ENCODE measurements at places on chromosomes 16 and 17.

GRCh38 chr16:49274591-49274990, 7.0 kb downstream of the CBLN1 start:
- no peaks in the 10 kb centered on the region for H3K36me3 ChIP-seq
- DNase-seq, result no peak
- H3K27ac ChIP-seq, result no peak overlapping the region

GRCh38 chr16:48295488-48296281, 48.3 kb upstream of the ABCC11 start:
- H3K36me3 ChIP-seq, result peaks cover 48% of the 10 kb centered on the region
- no peak for DNase-seq
- no peaks in the 10 kb centered on the region for H3K27me3 ChIP-seq
- no peaks in the 10 kb centered on the region for H3K4me1 ChIP-seq
- no peak overlapping the region for H3K27ac ChIP-seq

- peak overlapping the region; percentile 73 for H3K27ac ChIP-seq
- H3K36me3 ChIP-seq, result no peaks in the 10 kb centered on the region
- H3K27me3 ChIP-seq, result no peaks in the 10 kb centered on the region
- DNase-seq, result peak; percentile 62
- no peak overlapping the region for H3K4me3 ChIP-seq
Measured at GRCh38 chr17:47276868-47277267, 23.2 kb downstream of the ITGB3 start.

- no peak overlapping the region for H3K4me3 ChIP-seq
- peaks cover 16% of the 10 kb centered on the region for H3K4me1 ChIP-seq
- peaks cover 77% of the 10 kb centered on the region for H3K36me3 ChIP-seq
- H3K27me3 ChIP-seq, result no peaks in the 10 kb centered on the region
Measured at GRCh38 chr17:1554751-1555540, 7.6 kb downstream of the PITPNA start.

- H3K27me3 ChIP-seq, result no peaks in the 10 kb centered on the region
- no peak overlapping the region for H3K4me3 ChIP-seq
- no peak for DNase-seq
- H3K27ac ChIP-seq, result no peak overlapping the region
Measured at GRCh38 chr17:62565817-62566216, 61.7 kb upstream of the MRC2 start.

DNA sequence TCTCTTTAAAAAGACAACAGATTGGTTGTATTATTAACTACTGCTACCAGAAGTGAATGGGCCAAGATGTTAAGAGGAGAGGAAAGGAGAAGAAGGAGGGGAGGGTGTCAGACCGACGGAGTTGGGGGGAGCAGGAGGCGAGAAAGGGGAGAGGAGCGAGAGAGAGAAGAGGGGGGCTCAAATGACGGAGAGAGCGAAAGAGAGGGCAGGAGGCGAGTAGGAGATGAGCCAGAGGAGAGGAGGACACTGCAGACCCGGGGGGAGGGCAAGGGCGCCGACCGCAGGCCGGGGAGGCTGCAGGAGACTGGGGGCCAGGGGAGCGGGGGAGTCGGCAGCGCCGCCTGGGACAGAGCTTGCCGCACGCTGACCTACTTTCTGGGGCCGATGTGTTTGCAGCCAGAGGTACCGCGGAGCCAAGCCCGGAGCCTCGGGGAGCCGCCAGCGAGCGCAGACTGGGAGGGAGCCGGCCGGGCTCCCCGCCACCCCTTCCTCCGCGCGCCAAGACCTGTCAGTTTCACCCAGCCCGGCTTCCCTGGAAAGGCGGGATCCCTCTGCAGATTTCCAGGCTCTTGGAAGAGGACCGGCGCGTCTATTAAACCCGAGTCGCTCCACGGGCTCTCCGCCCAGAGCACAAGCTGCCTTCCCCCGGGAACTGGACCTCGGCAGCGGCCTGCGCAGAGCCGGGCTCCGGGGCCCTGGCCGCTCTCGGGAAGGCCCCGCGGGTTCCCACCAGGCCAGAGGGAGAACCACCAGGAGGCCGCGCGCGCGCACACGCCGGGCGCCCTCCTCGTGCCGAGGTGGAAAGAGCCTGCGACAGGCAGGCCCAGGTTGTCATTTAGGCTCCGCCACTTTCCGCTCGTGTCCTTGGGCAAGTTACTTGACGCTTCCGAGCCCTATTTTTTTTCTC, 74.6 kb downstream of the CMC2 start:
- peak overlapping the region; percentile 45 for H3K4me3 ChIP-seq
- peak; percentile 40 for DNase-seq
- peaks cover 18% of the 10 kb centered on the region for H3K27me3 ChIP-seq
- H3K36me3 ChIP-seq, result no peaks in the 10 kb centered on the region

- no peak for DNase-seq
- peaks cover 4% of the 10 kb centered on the region for H3K36me3 ChIP-seq
- peaks cover 33% of the 10 kb centered on the region for H3K4me1 ChIP-seq
- no peak overlapping the region for H3K4me3 ChIP-seq
- H3K27ac ChIP-seq, result peak overlapping the region; percentile 65
Measured at GRCh38 chr17:27565874-27566670, 64.9 kb upstream of the LGALS9 start.

- H3K4me1 ChIP-seq, result no peaks in the 10 kb centered on the region
- H3K4me3 ChIP-seq, result no peak overlapping the region
- H3K36me3 ChIP-seq, result no peaks in the 10 kb centered on the region
- no peak for DNase-seq
Measured at GRCh38 chr16:86455640-86456039, 54.7 kb upstream of the FOXF1 start.

DNA sequence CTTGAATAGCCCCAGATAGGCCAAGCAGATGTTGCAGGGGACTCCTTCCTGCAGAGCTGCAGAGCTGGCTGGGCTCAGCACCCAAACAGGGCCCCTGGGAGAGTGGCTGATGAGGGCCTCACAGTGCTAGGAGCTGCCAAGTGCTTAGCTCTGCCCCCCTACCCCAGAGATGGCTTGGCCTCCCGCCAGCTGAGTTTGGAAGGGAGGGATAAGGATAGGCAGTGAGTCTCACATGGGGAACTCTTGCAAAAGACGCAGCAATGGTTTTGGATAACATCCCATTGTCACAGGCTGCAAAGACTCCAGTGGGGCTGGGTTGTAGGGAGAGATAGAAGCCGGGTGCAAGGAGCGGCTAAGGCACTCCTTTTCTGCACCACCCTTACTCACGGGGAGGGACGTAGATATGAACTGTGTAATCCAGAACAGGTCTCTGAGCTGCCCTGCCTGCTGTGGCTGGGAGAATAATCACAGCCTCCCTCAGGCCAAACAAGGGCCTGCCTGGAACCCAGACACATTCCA, 52.9 kb upstream of the MAF start:
- H3K27me3 ChIP-seq, result no peaks in the 10 kb centered on the region
- H3K36me3 ChIP-seq, result no peaks in the 10 kb centered on the region
- H3K4me3 ChIP-seq, result no peak overlapping the region
- DNase-seq, result peak; percentile 54
- H3K27ac ChIP-seq, result peak overlapping the region; percentile 34

GRCh38 chr16:58843675-58844074, 109.6 kb upstream of the GOT2 start:
- H3K27ac ChIP-seq, result no peak overlapping the region
- H3K4me3 ChIP-seq, result no peak overlapping the region
- H3K27me3 ChIP-seq, result no peaks in the 10 kb centered on the region
- H3K36me3 ChIP-seq, result no peaks in the 10 kb centered on the region
- no peaks in the 10 kb centered on the region for H3K4me1 ChIP-seq

- H3K4me3 ChIP-seq, result no peak overlapping the region
- no peaks in the 10 kb centered on the region for H3K4me1 ChIP-seq
- no peak overlapping the region for H3K27ac ChIP-seq
- no peaks in the 10 kb centered on the region for H3K36me3 ChIP-seq
- peaks cover 4% of the 10 kb centered on the region for H3K27me3 ChIP-seq
Measured at GRCh38 chr16:19147126-19147525, 20.9 kb upstream of the SYT17 start.

- DNase-seq, result no peak
- no peaks in the 10 kb centered on the region for H3K4me1 ChIP-seq
- H3K36me3 ChIP-seq, result no peaks in the 10 kb centered on the region
- no peaks in the 10 kb centered on the region for H3K27me3 ChIP-seq
Measured at GRCh38 chr16:13402601-13403000, 501.2 kb downstream of the SHISA9 start.

DNA sequence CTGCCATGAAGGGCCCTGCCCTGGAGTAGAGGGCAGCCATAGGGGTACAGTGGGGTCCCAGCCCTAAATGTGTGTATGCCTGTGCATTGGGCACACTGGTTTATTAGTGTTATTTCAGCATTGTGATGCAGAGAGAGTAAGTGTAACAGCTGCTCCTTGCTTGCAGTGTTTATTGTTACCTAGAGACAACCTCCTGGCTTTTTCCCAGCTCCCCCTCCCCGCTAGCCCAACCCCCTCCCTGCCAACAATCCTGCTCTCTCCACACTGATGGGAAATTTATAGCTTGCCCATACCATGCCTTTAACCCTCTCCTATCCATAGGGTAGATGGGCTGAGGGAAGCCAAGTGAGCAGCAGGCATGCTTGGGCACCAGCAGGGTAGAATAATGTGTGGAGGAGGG, 51.3 kb downstream of the NEUROD2 start:
- no peak overlapping the region for H3K4me3 ChIP-seq
- H3K4me1 ChIP-seq, result no peaks in the 10 kb centered on the region
- DNase-seq, result no peak
- H3K27me3 ChIP-seq, result no peaks in the 10 kb centered on the region
- peaks cover 54% of the 10 kb centered on the region for H3K36me3 ChIP-seq
- no peak overlapping the region for H3K27ac ChIP-seq

GRCh38 chr17:74839990-74840852, 19.5 kb downstream of the GRIN2C start:
- H3K36me3 ChIP-seq, result peaks cover 11% of the 10 kb centered on the region
- peaks cover 7% of the 10 kb centered on the region for H3K4me1 ChIP-seq
- H3K27ac ChIP-seq, result no peak overlapping the region
- peaks cover 33% of the 10 kb centered on the region for H3K27me3 ChIP-seq
- no peak overlapping the region for H3K4me3 ChIP-seq
- no peak for DNase-seq

DNA sequence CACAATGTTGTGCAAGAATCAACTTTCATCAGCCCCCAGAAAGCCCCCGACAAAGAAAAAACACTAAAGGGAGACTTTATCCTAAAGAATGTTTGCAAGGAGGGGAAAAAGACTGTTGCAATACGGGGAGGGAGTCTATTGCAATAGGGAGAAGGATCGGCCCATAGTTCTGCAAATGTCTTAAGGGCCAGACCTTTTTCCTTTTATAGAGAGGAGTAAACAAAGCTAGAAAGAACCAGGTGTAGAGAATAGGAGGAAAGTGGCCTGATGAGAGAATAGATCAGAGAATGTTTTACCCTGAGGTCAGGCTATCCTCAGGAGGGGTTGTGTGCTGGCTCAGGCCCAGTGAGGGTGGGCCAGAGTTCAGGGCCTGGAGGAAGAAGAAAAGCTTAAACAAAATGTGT, 8.7 kb upstream of the CAVIN1 start:
- H3K27me3 ChIP-seq, result no peaks in the 10 kb centered on the region
- no peaks in the 10 kb centered on the region for H3K4me1 ChIP-seq
- H3K36me3 ChIP-seq, result no peaks in the 10 kb centered on the region
- no peak overlapping the region for H3K4me3 ChIP-seq

DNA sequence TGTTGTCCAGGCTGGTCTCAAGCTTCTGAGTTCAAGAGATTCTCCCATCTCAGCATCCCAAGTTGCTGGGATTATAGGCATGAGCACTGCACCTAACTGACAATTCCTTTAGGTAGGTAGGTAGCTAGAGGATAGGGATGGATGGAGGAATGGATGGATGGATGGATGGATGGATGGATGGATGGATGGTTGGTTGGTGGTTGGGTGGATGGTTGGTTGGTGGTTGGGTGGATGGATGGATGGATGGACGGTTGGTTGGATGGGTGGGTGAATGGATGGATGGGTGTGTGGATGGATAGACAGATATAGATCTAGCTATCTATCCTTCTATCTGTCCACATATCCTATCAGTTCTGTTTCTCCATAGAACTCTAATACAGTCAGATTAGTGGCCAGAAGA, 19.3 kb upstream of the ADCY9 start:
- no peak for DNase-seq
- no peak overlapping the region for H3K4me3 ChIP-seq
- peak overlapping the region; percentile 45 for H3K27ac ChIP-seq
- H3K27me3 ChIP-seq, result no peaks in the 10 kb centered on the region
- no peaks in the 10 kb centered on the region for H3K4me1 ChIP-seq
- no peaks in the 10 kb centered on the region for H3K36me3 ChIP-seq

GRCh38 chr16:16780588-16780987, 401.6 kb downstream of the NPIPA7 start:
- H3K4me3 ChIP-seq, result no peak overlapping the region
- no peaks in the 10 kb centered on the region for H3K4me1 ChIP-seq
- no peak overlapping the region for H3K27ac ChIP-seq
- no peak for DNase-seq
- H3K36me3 ChIP-seq, result no peaks in the 10 kb centered on the region

- H3K36me3 ChIP-seq, result no peaks in the 10 kb centered on the region
- H3K27ac ChIP-seq, result no peak overlapping the region
- no peak overlapping the region for H3K4me3 ChIP-seq
- DNase-seq, result no peak
Measured at GRCh38 chr16:22732400-22732799, 81.6 kb upstream of the HS3ST2 start.

DNA sequence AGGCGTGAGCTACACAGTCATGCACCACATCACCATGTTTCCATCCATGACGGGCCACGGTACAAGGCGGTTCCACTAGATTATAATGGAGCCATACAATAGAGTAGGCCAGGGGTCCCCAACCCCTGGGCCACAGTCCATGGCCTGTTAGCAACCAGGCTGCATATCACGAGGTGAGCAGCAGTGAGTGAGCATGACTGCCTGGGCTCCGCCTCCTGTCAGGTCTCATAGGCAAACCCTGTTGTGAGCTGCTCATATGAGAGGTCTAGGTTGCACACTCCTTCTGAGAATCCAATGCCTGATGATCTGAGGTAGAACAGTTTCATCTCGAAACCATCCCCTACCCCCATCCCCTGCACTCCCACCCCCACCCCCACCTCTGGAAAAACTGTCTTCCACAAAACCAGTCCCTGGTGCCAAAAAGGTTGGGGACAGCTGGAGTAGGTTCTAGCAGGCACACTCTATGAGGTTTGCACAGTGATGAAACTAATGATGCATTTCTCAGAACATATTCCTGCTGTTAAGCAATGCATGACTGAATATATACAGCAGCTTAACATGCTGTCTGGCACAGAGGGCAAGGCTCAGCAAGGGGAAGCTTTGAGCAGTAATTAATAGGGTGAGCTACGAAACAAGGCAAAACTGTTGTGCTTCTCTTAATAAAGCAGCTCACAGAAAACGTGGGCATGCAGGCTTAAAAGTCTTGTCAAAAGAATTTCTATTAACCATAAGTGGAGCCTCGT, 108.0 kb downstream of the VPS53 start:
- no peak overlapping the region for H3K4me3 ChIP-seq
- no peak overlapping the region for H3K27ac ChIP-seq
- no peaks in the 10 kb centered on the region for H3K27me3 ChIP-seq
- peaks cover 12% of the 10 kb centered on the region for H3K4me1 ChIP-seq
- peaks cover 12% of the 10 kb centered on the region for H3K36me3 ChIP-seq
- no peak for DNase-seq

GRCh38 chr16:82639666-82640336, 13.0 kb downstream of the CDH13 start:
- H3K27me3 ChIP-seq, result no peaks in the 10 kb centered on the region
- H3K36me3 ChIP-seq, result no peaks in the 10 kb centered on the region
- no peaks in the 10 kb centered on the region for H3K4me1 ChIP-seq
